Activated CD8-positive, alpha-beta T cell treated with anti-CD3 and anti-CD28 coated beads, Interleukin-2, amount 10 ng/mL, durations not matched to agents 7 days and 5 days (primary cell): ENCODE measurements at places on chromosomes 6 and 20. TPM values are rescaled to one million over a fixed set of nuclear protein-coding genes. Genes with fewer than 3 reads are reported as not detected.

The LTA gene
- total RNA-seq: 24.6 TPM

The FERMT1 gene
- not detected for total RNA-seq

The SAMD3 gene
- total RNA-seq: 22.1 TPM

The HLA-DRA gene
- total RNA-seq: 30.9 TPM

The WASF1 gene
- total RNA-seq: 0.50 TPM

The GUCA1A gene
- not detected for total RNA-seq

The PSORS1C1 gene
- total RNA-seq: not detected

The PRR18 gene
- not detected for total RNA-seq

The ZNF165 gene
- total RNA-seq: 0.84 TPM

The LY6G5C gene
- 5.5 TPM for total RNA-seq

The DEFB112 gene
- not detected for total RNA-seq

The BFSP1 gene
- 0.50 TPM for total RNA-seq

The RAD21L1 gene
- 0.18 TPM for total RNA-seq

The RBM24 gene
- total RNA-seq: not detected

The BPIFB4 gene
- not detected for total RNA-seq

The CST2 gene
- total RNA-seq: not detected

The PNLDC1 gene
- total RNA-seq: 0.79 TPM

The SPAG4 gene
- total RNA-seq: 2.6 TPM

The PLCB1 gene
- total RNA-seq: 0.63 TPM

The RAET1L gene
- not detected for total RNA-seq

The RNF182 gene
- not detected for total RNA-seq

The CNKSR3 gene
- not detected for total RNA-seq

The EDN3 gene
- not detected for total RNA-seq

The LPA gene
- not detected for total RNA-seq

The SIRPD gene
- total RNA-seq: not detected

The TBC1D7 gene
- total RNA-seq: 30.3 TPM

The ARHGAP40 gene
- total RNA-seq: not detected

The HLA-DMB gene
- 14.7 TPM for total RNA-seq

The ZC2HC1B gene
- not detected for total RNA-seq

The FKBP1C gene
- total RNA-seq: 2.7 TPM

The TBXT gene
- not detected for total RNA-seq

The TXLNB gene
- total RNA-seq: 0.65 TPM

The KIF25 gene
- total RNA-seq: not detected

The AVP gene
- not detected for total RNA-seq

The GPLD1 gene
- total RNA-seq: 0.45 TPM
